NCI-H1105 (cell line): ENCODE measurements at places on chromosomes 2 and 18.

GRCh38 chr2:858646-859045 is 92.0 kb upstream of the SNTG2 start:
- DNase-seq = no peak

GRCh38 chr2:45439788-45440773 is 171.0 kb downstream of the SRBD1 start:
- DNase-seq = no peak

GRCh38 chr2:200742426-200742825 is 69.3 kb upstream of the BZW1 start:
- no peak for DNase-seq

GRCh38 chr18:13775058-13775457 is 48.6 kb downstream of the RNMT start:
- DNase-seq = no peak

GRCh38 chr2:234423884-234424283 is 73.0 kb downstream of the ARL4C start:
- no peak for DNase-seq
